Tibial artery (tissue), 4 donors: ENCODE measurements at places on chromosomes 5 and 9.

DNA sequence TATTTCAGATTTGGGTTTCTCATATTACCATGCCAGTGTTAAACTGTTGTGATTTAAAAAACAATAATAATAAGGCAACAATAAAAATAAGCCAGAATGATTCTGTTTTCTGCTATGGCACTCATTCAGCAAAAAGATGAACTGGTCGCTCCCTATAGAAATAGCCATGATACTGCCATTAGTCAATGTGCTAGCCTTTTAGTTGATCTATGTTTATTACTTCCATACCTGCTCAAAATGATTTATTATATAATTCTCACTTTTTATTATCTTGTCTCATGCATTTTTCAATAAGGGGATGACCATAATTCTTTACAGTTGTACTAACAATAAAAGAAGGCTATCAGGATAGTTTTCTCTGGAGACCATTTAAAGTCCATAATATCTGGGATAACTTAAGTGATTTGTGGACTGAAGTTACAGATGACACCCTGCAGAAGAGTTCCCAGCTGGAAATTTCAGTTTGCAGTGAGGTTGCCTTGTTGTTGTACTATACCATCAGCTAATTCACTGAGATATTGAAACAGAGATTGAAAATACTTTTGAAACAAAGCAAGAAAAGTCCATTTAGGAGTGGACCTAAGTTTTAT is 334.3 kb downstream of the GABRB2 start:
- no peak for DNase-seq

DNA sequence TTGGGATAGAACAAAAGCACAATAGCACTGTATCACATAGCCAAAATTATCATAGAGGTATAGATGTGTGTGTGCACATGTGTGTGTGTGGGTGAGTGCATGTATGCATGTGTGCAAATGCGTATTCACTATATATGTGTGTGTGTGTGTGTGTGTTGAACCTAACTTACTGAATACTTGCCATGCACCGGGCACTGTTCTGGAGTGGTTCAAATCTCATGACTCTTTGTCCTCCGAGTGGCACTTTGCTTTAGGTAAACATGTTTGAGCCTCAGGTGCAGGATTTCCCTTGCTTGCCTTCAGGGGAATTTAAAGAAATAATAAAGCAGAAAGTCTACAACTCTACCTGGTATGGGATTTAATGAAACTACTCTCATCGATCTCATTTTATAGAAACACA is 183.5 kb upstream of the GDNF start:
- no peak for DNase-seq

DNA sequence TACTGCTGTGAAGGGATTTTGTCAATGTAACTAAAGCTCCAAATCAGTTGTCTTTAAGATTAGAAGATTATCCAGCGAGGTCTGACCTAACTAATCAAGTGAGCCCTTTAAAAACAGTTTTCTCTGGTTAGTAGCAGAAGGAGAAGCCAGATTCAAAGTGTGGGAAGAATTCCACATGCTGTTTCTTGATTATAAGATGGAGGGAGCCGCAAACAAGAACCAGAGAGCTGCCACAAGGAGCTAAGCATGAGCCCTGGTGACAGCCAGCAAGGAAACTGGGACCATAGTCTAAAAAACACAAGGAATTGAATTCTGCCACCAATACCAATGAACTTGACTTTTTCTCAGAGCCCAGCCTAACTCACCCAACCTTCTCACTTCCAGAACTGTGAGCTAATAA is 37.0 kb upstream of the OR2S2 start:
- no peak for DNase-seq

GRCh38 chr9:17986595-17986994 is 407.7 kb downstream of the SH3GL2 start:
- DNase-seq, result no peak

DNA sequence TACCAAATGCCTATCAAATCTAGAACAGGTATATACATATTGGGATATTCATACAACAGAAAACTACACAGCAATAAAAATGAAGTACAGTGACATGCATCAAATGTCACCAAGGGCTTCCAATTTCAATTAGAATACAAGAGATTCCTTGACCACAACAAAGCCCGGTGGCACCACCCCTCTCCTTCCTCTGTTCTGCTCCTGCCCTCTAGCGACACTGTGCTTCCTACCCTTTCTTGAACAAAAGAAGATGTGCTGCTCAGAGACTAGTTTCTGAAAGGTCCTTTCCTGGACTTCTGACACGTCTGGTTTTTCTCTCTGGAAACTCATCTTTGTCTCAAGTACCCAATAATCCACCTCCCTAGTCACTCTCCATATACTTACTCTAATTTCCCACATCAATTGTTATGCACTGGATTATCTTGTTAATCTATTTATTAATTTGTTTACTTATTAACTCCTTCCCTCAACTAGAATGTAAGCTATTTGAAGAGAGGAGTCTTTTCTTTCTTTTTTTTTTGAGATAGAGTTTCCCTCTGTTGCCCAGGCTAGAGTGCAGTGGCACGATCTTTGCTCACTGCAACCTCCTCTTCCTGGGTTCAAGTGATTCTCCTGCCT is 70.4 kb upstream of the CTSV start:
- DNase-seq, result no peak

DNA sequence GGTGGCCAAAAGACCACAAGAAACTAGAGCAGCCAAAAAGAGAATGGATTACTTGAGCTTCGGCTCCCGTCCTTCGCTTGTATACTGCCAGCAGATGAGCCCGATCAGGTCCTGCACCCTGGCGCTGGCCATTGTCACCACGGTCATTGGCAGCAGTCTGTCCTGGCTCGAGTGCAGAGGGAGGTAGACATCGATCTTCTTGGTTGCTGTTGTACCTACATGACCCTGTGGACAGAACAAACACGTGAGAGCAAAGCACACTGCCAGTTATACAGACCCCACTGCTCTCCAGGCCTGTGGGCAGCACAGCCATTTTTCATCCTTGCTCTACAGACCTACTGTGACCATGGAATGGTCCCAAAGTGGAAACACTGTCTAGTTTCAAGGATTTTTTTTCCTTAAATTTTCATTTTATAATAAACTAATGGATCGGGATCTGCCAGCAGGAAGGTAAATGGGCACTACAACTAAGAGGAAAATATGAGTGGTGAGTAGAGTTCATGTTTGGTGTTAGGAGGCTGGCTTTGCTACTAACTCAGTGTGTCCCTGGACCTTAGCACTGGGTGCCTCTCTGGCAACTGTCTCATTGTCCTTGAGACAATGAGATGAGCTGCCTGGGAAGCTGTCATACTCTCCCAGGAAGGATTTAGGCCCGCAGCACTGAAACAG is 121.4 kb downstream of the MAPKAP1 start:
- DNase-seq, result no peak

DNA sequence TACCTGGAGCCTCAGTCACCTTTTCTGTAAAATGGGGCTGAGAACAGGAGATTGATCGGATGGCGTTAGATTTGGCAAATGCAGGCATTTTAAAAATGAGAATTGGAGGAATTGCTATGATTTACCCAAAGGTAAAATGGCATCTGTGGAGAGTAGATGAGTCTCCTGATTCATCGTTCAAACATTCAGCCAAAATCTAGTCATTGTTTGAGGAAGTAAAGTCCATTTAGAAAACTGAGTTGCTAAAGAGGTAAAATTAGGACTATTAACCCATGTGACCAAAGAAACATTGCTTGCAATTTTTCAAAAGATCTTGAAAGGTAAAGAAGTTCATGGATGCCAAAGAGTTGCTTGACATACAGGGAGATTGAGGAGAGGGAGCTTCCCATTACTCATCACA is 69.7 kb downstream of the ZNF462 start:
- DNase-seq, result no peak

- DNase-seq, result no peak
Measured at GRCh38 chr5:133353741-133354140, 258.6 kb downstream of the FSTL4 start.

- DNase-seq, result no peak
Measured at GRCh38 chr5:83428126-83428525, 43.4 kb upstream of the VCAN start.

- DNase-seq, result no peak
Measured at GRCh38 chr5:19978476-19978875, 9.5 kb downstream of the CDH18 start.

DNA sequence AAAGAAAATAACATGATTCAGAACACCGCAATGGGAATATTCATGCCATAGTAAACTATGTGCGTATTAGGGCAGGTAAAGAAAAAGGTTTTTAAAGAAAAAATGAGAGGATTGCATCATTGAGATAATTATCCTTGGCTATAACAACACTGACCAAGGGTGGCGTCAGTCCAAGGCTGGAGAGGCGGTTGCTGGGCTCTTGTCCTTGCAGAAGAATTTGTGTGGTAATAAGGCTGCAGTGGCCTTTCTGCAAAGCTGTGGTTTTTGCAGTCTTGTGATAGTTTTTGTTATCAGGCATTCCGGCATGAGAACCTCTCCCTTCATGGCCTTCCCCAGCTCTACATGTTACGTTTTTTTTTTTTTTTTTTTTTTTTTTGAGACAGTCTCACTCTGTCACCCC is 14.0 kb downstream of the BOD1 start:
- DNase-seq, result peak; percentile 59

DNA sequence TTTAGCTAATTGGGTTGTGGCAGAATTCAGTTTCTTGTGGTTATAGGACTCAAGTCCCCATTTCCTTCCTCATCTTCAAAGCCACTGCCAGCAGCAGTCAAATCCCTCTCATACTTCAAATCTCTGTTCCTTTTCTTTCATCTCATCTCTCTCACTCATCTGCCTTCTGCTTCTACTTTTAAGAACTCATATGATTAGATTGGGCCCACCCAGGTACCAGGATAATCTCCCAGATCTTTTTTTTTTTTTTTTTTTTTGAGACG is 8.0 kb upstream of the REEP5 start:
- no peak for DNase-seq

GRCh38 chr5:132856011-132856410 is 10.3 kb downstream of the GDF9 start:
- DNase-seq, result no peak
